ENCODE measurements at places on chromosomes 1 and 21.

DNA sequence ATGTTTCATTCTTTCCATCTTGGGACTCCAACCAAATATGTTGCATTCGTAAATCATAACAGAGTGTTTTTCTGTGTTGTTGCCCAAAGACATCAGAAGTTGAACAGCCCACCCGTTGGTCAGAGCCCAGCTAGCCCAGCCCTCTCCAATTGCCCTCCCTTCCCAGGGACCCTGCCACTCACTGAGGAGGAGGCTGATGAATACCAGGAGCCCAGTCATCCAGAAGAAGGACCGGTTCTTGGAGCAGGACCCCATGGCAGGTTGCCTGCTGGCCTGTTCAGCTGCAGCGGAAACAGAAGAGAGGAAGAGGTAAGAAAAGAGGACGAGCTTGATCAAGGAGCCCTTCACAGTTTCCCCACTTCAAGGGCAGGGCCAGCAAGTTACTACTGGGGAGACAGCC lies 172.2 kb upstream of the ETV3 start:
- DNase-seq: no peak

GRCh38 chr1:232725305-232726047 lies 79.7 kb upstream of the MAP10 start:
- DNase-seq: no peak

- no peak for DNase-seq
Observed at GRCh38 chr21:15992171-15992570, 262.4 kb downstream of the USP25 start.

- peak; percentile 29 for DNase-seq
Observed at GRCh38 chr1:65265651-65266351, 43.5 kb upstream of the DNAJC6 start.

DNA sequence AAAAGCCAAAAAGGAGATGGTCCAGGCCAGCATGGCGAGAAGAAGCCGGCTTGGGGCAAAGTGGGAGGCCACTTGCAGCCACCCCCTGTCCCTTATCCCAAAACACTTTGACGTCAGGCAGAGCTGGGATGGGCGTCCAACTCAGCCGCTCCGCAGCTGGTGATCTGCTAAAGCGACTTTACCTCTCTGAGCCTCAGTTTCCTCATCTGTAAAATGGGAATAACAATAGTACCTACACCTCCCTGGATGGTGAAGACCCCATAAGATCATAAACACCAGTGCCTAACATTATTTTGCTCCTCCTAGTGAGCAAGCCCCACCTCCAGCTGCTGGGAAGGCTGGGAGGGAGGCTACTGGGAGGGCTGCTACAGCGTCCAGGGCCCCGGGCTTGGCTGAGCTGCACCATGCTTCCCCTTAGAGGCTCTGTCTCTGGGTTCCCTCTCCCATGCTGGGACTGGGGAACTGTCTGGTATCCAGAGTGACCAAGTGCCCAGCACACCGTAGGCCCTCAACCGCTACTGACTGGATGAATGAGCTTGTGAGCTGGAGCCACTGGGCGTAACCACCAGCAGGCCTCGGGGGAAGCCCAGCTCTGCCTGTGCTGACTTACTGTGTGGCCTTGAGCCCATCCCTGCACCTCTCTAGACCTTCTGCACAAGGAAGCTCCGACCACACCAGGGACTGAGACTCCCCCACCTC lies 18.3 kb downstream of the IFFO2 start:
- DNase-seq: no peak

GRCh38 chr1:174243451-174244000 lies 84.2 kb downstream of the RABGAP1L start:
- DNase-seq: no peak

DNA sequence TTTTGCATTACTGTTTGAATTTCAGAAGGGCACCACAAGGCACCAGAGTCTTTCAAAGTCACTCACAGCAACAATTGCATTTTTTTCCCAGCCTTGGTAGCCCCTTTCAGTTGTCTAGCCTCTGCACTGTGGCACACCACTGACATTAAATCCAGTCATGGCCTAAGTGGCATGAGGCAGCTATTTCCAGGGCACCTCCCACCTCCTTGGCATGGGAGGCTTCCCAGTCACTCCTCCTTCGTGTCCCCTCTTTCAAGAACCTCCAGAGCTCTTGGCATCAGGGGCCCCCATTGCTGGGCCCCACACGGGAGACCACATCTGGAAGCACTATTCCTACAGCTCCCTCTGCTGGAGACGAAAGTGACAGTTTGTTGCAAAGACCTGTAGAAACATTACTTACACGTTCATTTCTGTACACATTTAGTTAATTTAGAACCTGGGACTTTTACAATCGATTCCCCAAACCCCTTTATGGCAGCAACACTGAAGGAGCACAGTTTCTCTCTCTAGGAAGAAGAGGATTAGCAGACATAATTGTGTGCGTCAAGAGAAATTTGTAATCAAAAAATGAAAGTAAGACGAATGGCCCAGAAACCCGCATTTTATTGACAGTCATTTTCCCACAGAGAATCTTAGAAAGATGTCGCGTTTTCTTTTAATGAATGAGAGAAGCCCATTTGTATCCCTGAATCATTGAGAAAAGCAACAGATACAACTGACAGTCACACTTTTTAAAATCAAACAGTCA lies 5.7 kb upstream of the CHD5 start:
- no peak for DNase-seq

- no peak for DNase-seq
Observed at GRCh38 chr1:77303387-77303786, 21.6 kb downstream of the AK5 start.
